ENCODE measurements at places on chromosomes 12 and 14.

- DNase-seq = no peak
Observed at GRCh38 chr12:78864870-78865463, 393 bp downstream of the SYT1 start.

GRCh38 chr14:68146818-68147217 lies 327.2 kb downstream of the RAD51B start:
- DNase-seq = no peak

GRCh38 chr12:53505086-53505485 lies 2.2 kb downstream of the NPFF start:
- DNase-seq = no peak

DNA sequence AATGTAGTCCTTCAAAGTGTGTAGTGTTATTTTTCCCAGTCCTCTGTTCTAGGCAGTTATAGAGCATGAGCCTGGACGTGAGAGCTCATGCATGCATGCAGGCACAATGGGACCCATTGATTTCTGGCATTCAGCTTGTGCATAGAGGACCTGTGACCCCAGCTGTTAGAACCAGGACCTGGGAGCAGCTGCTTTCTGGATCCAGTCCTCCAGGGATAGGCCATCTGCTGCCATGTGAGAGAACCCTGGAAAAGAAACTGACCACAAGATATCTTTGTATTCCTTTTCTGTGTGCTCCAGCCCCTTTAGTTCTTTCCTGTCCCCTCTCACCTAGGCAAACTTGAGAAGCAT lies 76.9 kb downstream of the SUSD6 start:
- DNase-seq = no peak

DNA sequence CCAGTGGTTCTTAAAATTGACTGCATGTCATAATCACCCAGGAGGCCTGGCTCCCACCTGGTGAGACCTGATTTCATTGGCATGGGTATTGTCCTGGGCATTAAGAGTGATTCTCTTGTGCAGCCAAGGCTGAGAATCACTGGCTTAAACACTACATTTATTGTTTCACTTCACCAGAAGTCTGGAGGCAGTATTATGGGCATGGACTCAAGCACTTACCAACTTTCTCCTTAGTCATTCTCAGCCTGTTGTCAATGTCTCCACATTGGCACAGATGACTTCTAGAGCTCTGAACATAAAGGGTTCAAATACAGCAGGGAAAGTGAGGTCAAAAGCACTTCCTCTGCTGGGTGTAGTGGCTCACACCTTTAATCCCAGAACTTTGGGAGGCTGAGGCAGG lies 25.6 kb upstream of the GCH1 start:
- no peak for DNase-seq

DNA sequence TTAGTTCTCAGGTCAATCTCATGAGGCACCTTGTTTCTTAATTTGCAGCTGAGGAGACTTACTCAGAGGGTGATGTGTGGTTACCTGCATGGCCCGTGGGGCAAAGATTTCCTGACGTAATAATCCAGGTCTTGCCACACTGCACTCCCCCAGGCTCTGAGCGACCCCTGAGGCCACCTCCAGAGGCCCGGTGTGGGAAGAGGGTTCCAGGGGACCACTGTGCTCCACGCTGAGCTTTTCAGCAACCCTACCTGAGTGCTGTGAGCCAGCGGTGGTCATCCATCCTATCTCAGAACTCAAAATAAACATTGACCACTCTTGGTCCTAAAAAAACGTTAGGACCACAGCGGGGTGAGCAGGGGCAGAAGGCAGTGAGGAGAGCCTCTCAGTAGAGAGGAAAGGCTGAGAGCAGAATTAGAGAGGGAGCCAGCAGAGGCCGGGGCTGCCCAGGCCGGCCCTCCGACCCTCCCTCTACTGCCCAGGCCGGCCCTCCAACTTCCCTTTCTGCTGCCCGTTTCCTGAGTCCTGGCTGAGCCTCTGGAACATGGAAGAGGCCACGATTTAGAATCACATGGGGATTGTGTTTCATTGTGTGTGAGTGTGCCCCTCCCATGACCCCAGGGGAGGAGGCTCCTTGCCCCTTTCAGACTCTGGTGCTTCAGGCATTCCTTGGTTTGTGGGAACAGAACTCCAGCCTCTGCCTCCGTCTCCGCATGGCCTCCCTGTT lies 188.2 kb upstream of the DIO3 start:
- no peak for DNase-seq

GRCh38 chr12:30825341-30825740 lies 70.6 kb upstream of the CAPRIN2 start:
- DNase-seq = no peak

GRCh38 chr12:20446836-20447235 lies 78.5 kb downstream of the PDE3A start:
- no peak for DNase-seq

DNA sequence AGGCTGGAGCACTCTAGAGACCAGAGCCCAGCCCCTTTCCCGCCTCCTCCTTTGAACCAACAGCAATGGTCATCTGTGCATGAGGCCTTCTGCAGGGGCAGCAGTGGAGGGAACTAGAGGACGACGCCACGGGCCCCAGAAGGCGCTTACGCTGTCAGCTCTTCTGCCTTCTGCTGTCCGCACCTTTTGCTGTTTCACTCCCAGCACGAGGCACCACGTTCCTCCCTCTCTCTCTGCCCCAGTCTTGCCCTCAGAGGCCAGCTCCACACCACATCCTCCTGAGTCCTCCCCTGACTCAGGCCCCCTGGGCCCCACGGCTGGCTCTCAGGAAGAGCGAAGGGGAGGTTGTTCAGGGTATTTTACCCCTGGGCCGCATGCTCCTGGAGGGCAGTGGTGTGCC lies 15.5 kb downstream of the MMAB start:
- no peak for DNase-seq

DNA sequence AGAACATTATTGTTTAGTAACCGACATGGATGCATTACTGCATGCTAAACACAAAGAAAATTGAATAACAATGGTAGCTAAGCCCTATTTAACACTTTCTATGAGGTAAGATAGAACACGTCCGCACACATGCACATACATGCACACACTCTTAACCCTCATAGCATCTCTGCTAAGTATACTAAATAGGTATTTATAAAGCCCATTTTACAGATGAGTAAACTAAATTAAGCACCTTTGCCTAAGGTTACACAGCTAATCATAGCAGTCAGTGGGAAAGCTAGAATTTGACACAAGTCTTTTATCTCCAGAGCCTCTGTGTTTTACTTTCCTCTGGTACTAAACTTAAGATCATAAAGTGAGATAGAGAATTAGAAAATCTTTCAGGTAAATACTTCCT lies 435.0 kb downstream of the EGLN3 start:
- DNase-seq = no peak

GRCh38 chr12:115474539-115475353 lies 790.8 kb upstream of the TBX3 start:
- no peak for DNase-seq

GRCh38 chr12:25718081-25718731 lies 165.1 kb upstream of the LMNTD1 start:
- DNase-seq = no peak

DNA sequence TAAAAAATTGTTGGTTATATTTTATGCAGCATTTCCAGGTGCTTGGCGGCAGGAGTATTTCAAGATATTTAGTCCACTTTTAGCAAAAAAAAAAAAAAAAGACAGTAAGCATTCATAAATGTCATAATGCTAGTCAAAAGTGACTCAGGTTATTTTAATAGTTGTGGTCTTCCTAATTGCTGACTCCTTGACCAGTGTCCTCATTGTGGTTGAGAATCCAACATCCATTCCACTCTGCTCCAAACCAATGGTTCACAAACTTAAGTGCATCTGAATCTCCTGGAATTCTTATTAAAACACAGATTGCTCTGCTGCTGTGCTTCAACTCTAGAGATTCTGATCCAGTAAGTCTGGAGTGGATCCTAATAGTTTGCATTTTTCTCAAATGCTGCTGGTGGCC lies 71.4 kb downstream of the AKAP6 start:
- DNase-seq = no peak

- DNase-seq = no peak
Observed at GRCh38 chr12:88310069-88310468, 168.0 kb downstream of the TMTC3 start.

DNA sequence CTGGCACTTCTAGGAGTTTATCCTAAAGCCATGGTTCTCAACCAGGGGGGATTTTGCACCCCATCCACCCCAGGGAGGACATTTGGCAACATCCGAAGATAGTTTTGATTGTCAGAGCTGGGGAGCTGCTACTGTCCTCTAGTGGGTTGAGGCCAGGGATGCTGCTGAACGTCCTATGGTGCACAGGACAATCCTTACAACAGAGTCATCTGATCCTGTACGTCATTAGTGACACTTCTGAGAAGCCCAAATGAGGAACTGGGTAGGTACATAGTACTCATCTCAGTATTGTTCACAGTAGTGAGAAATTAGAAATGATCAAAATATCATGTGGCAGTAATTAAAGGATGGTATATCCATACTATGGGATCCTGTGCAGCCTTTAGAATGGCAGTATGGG lies 185.1 kb downstream of the CHST11 start:
- no peak for DNase-seq

DNA sequence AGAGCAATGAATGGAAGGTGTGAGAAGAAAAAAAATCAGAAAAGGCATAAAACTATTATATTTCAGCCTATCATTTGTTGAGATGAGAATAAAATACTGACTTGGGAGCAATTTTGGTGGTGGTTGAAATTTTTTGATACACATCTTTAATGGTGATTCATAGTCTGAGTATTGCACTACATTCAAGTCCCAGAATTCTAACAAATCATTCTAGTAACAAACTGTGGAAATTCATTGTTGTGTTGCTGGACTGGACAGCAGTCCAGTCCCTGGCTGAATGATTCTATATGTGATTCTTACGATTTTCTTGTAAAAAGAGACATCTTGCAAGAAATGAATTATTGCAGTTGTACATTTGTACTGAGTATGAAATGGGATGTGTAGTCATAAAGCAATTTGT lies 268.6 kb downstream of the TRHDE start:
- DNase-seq = no peak

DNA sequence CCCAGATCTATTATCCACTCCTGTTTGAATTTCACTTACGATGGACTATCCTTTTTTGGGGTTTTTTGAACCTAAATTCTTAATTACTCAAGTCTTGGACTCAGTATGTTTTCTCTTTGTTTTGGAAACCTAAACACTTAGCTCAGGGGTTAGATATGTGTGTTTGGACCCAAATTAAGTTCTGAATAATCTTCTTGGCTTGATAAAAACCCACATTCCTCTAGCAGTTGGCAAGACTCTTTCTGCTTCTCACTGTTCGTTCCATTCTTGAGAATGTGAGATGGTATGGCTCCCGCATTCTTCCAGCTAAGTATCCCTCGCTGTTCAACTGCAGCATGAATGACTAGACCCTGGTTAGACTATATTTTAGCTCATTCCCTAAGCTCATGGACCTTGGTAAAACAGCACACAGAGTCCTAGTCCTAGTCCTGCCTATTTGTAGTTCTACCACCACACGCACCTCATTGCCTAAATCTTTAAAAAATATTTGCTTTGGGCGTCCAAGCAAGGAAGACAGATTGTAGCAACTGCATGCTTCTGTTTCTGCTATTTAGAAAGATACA lies 860.0 kb downstream of the RPS29 start:
- DNase-seq = no peak

DNA sequence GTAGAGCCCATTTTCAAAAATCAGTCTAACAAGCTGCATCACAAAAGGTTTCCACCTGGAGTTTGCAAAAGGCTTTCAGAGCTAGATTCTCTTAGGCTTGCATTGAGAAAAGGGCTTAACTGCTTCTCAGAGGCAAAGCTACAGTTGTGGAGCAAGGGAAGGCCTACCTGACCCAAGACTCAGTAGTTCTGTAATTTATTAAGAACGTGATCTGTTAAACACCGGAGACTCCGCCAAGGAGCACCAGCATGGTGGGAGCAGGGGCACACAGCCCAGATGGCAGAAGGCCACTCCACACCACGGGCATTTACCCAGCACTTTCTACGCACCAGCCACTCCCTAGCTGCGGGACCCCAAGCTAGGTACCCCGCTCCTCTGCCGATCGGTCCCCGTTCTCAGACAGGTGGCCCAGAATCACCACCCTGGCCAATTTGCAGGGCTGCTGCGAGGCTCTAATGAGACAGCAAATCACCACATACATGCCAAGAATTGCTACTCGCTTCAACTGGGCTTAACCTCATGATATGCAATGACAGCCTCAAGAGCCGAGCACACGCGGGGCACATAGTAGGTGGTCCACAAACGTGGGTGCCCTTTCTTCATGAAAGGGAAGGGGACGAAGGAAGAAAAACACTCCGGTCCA lies 1.5 kb downstream of the ITPK1 start:
- no peak for DNase-seq

DNA sequence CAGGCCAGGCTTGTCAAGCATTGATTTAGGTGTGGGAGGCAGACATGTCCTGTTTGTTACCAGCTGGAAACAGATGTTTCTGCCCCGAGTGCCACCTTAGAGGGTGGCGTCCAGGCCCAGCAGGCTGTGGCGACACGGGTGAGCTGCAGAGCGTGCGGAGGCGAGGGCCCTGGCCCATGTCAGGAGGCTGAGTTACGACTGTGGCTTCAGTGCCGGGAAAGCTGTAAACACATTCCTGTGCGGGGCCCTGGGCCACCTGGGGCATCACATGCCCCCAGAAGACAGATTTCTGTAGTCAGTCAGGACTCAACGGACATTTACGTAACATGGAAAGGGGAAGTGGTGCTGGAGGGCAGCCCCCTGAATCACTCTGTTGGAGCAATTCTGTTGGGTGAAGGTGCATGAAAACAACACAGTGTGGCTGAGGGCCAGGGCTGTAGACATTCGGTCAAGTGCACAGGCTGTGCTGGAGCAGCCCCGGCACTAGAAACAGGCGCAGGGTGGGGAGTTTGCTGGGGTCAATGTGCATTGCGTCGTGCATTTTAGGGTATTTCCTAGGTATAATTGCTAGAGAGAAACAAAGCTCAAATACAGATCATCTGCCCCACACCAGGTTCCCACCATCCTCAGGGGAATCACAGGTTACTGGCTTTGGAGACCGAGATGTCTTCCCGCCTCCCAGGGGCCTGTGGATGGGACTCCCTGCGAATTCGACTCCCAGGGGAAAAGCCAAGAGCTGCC lies 291.8 kb downstream of the TMEM121 start:
- DNase-seq = no peak

DNA sequence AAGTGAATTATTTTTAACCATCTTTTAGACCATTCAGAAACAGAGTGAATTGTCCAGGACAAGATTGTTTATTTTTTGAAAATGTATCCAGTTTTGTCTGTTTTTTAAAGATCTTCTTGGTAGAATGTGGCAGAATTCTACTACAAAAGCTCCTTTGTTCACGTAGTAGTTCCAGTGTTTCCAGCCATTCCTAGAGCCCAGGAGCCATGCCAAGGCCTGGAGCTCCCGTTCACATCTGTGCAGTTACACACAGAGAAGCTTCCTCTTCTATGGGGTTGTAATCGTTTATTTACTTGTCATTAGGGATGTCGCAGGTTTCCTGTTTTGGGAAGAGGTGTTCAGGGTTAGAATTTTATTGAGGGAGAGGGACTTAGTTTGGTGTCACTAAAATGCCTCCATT lies 409.8 kb downstream of the NPAS3 start:
- DNase-seq = no peak
